ENCODE measurements at places on chromosomes 4 and X.

GRCh38 chrX:104343428-104344129 is 88.8 kb upstream of the ESX1 start:
- DNase-seq, result no peak

GRCh38 chrX:115449742-115450141 is 111.2 kb upstream of the PLS3 start:
- DNase-seq, result no peak

DNA sequence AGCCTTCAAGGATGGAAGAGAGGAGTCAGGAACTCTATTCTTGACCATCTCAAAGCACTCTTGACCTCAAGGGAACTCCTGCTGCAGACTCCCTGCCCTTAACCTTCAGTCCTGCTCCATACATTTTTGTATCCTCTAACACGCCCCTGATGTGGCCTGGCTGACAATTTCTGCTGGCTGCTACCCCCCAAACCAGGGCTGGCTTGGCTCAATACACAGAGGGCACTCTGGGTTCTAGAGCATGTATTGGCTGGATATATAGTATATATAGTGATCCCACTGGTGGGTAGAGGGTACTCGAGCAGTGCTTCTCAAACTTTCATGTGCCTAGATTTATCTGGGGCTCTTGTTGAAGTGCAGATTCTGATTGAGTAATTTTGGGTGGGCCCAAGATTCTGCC is 101.9 kb downstream of the SMIM20 start:
- no peak for DNase-seq

GRCh38 chr4:8523766-8524165 is 56.4 kb upstream of the GPR78 start:
- no peak for DNase-seq

GRCh38 chr4:11620861-11621260 is 192.2 kb upstream of the HS3ST1 start:
- DNase-seq, result no peak

DNA sequence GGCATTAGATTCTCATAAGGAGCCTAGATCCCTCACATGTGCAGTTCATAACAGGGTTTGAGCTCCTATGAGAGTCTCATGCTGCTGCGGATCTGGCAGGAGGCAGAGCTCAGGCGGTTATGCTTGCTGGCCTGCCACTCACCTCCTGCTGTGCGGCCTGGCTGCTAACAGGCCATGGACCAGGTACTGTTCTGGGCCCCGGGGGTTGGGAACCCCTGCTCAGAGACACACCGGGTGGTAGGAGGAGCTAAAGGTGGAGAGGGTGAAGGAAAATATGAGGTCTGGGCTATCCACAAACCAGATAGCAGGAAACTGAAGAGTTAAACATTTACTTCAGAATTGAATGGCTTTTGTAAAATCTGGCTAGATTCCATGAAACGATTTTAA is 5.9 kb upstream of the F11 start:
- no peak for DNase-seq

- DNase-seq, result no peak
Observed at GRCh38 chr4:687048-687970, 1.6 kb downstream of the SLC49A3 start.

DNA sequence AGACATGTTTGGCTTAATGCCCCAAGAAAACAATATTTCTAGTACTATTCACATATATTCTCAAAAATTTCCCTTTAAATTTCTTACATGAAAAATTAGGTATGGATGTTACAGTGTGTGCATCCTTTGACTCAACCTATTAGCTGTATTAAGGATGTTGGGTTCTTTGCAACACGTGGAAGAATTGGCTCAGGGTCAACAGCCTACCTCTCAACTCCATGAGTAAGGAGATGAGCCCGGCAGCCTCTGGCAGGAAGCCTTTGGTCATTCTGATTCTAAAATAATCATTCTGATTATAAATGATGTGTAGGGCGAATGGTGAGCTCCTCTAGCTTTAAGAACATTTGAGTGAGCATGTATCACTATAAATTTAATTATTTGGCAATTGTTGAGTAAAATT is 148.0 kb upstream of the WDFY3 start:
- DNase-seq, result no peak

GRCh38 chrX:24870143-24870542 is 145.6 kb downstream of the ARX start:
- DNase-seq, result no peak

DNA sequence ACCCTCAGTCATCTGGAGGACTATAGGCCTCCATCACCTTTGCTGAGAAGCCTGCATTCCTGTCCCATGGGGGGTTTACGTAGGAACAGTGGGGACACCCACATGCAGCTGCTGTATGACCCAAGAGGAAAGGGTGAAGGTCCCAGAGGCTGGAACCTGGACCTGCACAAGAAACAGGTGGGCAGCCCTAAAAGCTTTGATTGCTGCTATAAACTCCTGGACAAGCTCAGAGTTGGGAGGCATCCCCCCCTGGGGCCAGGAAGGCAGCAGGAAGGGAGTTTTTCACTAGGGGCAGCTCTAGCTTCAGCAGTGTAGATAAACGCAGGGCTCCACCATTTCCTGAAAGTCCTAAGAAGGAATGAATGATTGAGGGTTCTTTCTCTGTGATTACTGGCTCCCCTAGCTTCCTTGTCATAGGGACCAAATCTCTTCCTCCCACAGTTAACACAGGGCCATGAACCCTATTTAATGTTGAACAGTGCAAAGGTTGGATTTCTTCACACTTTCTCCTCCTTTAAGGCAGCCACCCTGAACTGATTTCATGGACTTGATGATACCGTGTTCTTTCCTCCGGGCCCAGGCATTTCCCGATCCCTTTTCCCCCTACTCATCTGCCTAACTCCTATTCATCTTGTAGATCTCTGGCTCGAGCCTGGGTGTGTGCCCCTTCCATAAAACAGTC is 84.2 kb downstream of the CHRNA9 start:
- no peak for DNase-seq

DNA sequence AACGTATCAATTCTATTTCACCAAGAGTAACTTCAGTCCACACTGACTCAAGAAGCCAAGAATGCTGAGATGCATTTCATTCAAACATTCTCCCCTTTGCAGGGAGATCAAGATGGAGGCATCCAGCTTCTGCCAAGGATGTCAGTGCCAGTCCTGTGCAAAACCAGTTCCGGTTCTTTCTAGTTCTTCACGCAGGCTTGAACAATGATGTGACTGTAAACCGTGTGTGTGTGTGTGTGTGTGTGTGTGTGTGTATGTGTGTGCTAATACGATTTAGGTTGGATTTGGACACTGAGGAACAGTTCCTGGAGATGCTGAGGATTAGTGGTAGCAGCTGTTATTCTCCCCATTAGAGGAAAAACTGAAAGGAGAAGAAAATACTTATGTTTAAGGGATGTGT is at the start of gene REELD1:
Gene REELD1 (plus strand): TSS at position 301 of the 400 bp plus-strand sequence. CDS start 2,415 bp downstream, outside the sequence.
- DNase-seq, result no peak

DNA sequence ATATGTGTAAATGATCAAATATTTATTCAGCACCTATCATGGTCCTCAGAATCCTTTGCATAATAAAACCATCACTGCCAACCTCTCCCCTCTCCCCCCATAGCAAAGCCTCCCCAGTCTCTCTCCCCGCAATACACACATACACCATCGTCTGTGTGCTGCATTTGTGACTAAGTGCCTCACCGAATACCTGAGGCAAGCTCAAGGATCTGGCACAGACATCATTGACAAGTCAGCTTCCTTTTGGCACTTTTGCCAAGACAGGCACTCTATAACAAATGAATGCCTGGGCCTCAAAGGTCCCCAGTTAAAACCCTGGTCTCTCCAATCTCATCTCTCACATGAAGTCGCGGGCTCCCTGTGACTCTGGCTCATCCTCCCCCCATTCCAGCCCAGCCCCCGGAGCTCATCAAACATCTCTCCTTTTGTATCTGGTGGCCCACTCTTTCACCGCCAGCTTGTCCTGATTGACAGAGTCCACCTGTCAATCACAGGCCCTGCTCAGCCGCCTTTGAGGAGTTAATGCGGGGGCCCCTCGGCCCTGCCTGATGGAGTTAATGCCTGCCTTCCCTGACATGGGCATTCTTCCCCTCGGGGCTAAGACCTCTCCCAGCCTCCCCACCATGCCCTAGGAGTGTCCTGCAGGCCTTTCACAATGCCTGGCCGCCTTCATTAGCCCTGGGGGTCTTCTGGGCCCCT is 135.8 kb upstream of the ATP6AP2 start:
- DNase-seq, result no peak

GRCh38 chr4:109915385-109916026 is 2.8 kb downstream of the EGF start:
- no peak for DNase-seq

DNA sequence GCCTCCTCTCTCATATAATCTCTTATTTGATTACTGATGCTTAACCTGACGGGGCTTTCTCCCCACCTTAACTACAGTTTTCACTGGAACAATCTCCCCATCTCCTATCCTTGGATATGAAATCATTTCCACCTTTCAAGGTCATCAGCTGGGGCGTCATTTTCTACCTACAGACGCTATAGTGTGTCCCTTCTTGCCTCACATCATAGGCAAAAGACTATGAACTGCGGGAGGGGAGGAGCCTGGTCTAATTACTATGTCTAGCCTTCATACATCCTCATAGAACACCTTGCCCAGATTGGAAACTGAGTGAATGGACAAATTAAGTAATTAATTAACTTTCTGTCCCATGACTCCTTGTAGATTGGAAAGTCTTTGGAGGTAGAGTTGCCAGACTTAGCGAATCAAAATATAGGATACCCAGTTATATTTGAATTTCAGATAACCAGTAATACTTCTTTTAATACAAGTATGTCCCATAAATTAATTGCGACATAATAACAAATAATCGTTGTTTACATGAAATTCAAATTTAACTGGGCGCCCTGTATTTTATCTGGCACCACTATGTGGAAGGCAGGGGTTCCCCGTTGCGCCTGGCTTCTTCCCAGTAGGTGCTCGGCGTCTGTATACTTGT is 752 bp upstream of the ATP6AP2 start:
- DNase-seq, result no peak

DNA sequence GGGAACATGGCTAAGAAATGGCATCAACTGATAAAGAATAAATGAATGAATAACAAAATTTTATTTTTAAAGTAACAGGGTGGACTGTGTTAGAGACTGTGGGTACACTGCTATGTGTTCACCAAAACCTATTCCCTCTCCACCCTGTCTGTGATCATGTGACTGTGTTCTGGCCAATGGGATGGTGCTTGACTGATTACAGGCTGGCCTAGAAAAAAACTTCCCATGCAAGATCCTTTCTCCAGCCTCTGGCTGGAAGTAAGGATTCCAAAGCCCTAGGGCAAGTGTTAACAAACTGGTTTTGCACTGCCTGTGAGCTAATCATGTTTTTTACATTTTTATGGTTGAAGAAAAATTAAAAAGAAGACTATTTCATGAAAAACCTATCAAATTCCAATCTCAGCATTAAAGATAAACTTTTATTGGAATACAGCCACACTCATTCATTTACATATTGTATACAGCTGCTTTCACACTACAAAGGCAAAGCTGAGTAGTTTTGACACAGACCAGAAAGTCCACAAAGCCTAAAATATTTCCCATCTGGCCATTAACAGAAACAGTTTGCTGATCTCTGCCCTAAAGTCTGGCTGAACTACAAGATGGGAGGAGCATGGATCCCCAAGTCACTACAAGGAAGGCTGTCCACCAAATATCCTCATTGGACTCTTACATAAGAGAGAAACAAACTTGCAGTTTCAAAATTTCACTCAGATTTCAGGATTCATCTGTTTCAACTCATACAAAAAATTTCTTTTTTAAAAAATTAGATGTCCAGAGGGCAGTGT is 133.2 kb downstream of the ARHGAP6 start:
- DNase-seq, result no peak

DNA sequence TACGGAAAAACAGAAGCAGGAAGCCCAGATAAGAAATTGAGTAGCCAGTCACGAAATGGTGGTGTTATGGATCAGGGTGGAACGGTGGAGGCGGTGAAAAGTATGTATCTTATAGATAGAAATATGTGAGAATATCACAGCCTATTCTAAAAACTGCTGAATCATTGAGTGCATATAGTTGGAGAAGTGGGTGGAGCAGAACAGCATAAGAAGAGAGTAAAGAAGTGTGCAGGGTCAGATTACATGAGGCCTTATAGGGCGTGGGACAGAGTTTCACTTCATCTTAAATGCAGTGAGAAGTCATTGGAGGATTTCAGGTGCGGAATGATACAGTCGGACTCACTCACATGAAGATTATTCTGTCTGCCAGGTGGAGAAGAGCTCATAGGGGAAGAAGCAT is 293.1 kb downstream of the TRIML1 start:
- DNase-seq, result no peak

GRCh38 chrX:10524578-10524977 is 95.8 kb downstream of the MID1 start:
- DNase-seq, result no peak

- no peak for DNase-seq
Observed at GRCh38 chrX:9476810-9477575, 12.1 kb downstream of the TBL1X start.

- DNase-seq, result no peak
Observed at GRCh38 chr4:152316969-152317368, 218.9 kb downstream of the FBXW7 start.

DNA sequence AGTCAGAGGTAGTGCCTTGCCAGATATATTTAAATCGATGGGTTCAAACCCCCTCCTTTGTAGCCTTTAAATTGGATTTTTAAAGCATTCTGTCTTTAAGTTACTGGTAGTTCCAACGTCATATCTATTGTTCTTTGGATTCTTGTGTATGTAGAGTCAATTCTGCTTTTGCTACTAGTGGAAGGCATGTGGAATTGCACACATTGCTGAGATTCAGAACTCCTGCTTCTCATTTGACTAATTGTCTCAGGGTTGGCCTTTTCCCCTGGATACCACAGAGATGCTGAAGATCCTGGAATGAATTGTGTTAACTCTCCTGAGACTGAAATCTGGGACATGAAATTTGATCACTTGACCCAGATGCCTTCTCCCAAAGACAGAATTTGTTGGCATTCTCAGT is 328.3 kb upstream of the RPS6KA3 start:
- no peak for DNase-seq

- DNase-seq, result no peak
Observed at GRCh38 chrX:150334981-150335380, 28.1 kb upstream of the MAMLD1 start.

- DNase-seq, result no peak
Observed at GRCh38 chrX:12241026-12241425, 102.8 kb downstream of the FRMPD4 start.

GRCh38 chr4:116055857-116056827 is 942.7 kb upstream of the NDST4 start:
- DNase-seq, result no peak

- no peak for DNase-seq
Observed at GRCh38 chrX:18255059-18255458, 34.4 kb upstream of the BEND2 start.

DNA sequence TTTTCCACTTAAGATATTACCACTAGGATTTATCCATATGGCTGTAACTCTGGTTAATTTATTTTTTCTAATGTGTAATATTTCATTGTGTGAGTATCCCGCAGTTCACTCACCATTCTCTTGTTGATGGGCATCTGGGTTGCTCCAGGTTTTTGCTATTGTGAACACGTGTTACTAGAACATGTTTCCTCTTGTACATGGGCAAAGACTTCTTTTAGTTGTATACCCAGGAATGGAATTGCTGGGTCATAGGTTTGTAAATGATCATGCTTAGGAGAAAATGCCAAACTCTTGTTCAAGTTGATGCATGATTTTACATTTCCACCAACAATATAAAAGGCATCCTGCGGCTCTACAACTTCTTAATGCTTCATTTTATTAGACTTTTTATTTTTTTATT is 26.8 kb downstream of the SYNPO2 start:
- DNase-seq, result no peak
